ENCODE measurements at places on chromosomes 5 and 9.

GRCh38 chr5:121640298-121640697, 211.4 kb upstream of the FTMT start:
- no peak for DNase-seq

GRCh38 chr5:93582677-93583438, at the start of gene NR2F1:
Gene NR2F1, plus strand, starts transcription at chr5:93583222. Its CDS starts 1,802 bp downstream, at chr5:93585024.
- DNase-seq = peak; percentile 100

DNA sequence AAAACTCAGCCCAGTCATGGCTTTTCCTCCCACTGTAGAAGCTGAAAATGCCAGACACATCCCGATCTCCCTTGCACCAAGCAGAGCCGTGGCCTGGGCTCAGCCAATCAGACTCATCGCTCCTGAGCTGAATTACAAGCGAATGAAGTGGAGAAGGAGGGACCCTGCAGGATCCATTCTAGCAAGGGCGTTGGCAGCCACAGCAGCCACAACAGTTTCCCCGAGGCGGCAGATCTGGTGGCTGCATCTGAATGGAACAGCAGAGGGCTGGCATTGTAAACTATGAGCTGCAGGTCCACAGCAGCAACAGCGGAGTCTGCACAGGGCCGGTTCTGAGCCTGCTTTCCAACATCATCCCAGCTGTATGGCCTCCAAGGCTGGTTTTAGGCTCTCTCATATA, 23.8 kb downstream of the ALG2 start:
- DNase-seq = no peak

DNA sequence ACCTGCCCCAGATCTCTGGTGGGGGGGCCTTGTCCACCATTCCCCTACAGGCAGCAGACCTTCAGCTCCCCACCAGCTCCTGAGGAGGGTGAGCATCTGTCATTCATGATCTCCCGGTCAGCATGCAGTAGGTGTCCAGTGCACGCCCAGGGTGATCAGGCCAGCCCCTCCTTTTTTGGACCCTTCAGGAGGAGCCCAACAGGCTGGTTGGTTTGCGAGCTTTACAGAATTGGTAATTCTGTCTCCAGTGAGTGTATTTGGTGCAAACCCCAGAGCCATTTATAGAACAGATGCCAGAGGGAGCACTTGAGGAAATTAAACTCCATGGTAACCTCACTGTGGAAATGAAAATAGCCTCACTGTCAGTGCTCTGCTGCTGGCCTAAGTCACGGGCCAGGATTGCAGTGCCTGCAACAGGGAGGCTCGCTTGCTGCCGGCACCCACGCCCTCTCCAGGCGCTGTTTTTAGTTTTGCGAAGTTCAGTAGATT, 23.4 kb downstream of the WNK2 start:
- DNase-seq = peak; percentile 51

DNA sequence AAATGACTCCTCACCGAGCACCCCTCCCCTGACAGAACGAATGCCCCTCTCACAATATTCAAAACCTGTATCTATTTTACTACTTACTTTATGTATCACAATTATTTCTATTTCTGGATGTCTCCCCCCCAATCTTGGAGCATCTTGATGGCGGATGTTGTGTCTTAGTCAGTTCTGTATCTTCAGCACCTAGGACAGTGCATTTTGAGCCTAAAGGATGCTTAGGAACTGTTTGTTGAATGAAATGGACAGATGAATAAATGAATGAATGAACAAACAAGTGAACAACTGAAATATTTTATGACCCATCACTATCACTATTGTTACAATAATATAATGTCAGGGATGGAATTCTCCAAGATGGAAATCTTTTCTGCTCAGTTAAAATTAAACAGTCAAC, 295.7 kb downstream of the DNAH5 start:
- peak; percentile 6 for DNase-seq

GRCh38 chr5:15160091-15160490, 288.5 kb upstream of the ANKH start:
- no peak for DNase-seq

DNA sequence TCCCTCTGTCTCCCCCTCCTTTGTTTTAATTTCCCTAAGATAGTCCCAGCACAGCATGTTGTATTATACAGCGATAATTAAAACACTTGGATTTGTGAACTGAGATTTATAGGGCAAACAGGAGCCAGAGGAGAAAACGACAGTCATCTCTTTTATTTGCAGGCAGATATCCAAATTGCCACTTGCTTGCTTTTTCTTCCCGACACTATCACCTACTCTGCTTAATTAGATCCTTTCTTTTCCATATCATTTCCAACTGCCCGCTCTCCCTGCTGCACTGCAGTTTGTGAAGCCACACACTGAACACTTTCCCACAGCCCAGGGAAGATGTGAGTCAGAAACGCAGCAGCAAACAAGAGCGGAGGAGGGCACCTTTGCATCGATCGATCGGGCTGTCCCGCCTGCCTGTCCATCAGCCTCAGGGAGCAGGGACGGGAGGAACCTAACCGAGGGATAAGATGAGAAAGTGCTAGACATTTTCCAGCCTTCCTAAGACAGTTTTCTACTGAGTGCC, 35.8 kb upstream of the SPRY4 start:
- peak; percentile 55 for DNase-seq

- DNase-seq = no peak
These were observed 230.1 kb upstream of the PANK3 start for GRCh38 chr5:168809218-168809617.

All from fibroblast of lung (primary cell).